ENCODE measurements at places on chromosomes 13 and 19. TPM values are rescaled to one million over a fixed set of nuclear protein-coding genes. Genes with fewer than 3 reads are reported as not detected.

Gene GPR18
- total RNA-seq, result 16.2 TPM

DNA sequence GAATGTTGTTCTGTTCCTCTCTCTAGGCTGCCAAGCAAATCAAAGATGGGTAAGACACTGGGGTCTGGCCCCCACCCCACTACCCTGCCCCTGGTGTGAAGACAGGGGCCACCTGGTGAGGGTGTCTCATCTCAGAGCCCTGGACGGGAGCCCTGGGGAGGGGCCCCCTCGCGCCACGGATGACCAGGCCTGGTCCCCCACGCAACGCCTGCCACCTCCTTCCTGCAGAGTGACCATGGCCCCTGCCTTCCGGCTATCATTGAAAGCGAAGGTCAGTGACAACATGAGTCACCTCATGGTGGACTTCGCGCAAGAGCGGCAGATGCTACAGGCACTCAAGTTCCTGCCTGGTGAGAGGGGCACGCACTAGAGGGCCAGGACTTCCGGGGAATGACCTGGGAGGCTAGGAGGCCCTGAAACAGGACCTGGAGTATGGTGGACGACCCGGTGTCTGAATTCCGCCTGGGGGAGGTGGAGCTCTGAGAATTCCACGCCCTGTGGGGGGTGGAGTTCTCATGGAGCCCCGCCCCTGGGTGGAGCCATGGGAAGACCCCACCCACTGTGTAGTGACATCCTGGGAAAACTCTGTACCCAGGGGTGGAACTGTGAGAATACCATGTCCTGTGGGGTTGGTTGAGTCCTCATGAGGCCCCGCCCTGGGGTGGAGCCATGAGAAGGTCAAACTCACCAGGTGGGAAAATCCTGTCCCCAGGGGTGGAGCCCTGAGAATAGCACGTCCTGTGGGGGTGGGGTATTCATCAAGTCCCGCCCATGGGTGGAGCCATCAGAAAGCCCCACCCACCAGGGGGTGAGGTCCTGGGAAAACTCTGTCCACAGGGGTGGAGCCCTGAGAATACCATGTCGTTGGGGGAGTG is 6.1 kb downstream of the FSD1 start:
- peaks cover 21% of the 10 kb centered on the region for H3K36me3 ChIP-seq
- no peak overlapping the region for H3K4me3 ChIP-seq
- H3K4me1 ChIP-seq, result peaks cover 3% of the 10 kb centered on the region
- no peak for DNase-seq

- H3K4me1 ChIP-seq, result no peaks in the 10 kb centered on the region
- no peak overlapping the region for H3K27ac ChIP-seq
- no peaks in the 10 kb centered on the region for H3K36me3 ChIP-seq
- H3K27me3 ChIP-seq, result peaks cover 15% of the 10 kb centered on the region
- no peak for DNase-seq
- H3K4me3 ChIP-seq, result no peak overlapping the region
Observed at GRCh38 chr13:43558939-43559338, 227.8 kb downstream of the ENOX1 start.

GRCh38 chr13:28955264-28955966 is 135.3 kb downstream of the MTUS2 start:
- no peaks in the 10 kb centered on the region for H3K36me3 ChIP-seq
- no peaks in the 10 kb centered on the region for H3K27me3 ChIP-seq
- no peak overlapping the region for H3K4me3 ChIP-seq
- no peaks in the 10 kb centered on the region for H3K4me1 ChIP-seq

GRCh38 chr13:30437177-30437576 is 14.9 kb downstream of the UBE2L5 start:
- no peaks in the 10 kb centered on the region for H3K36me3 ChIP-seq
- peaks cover 8% of the 10 kb centered on the region for H3K4me1 ChIP-seq
- DNase-seq, result no peak
- peaks cover 15% of the 10 kb centered on the region for H3K27me3 ChIP-seq
